Stimulated activated CD8-positive, alpha-beta memory T cell treated with anti-CD3 and anti-CD28 coated beads, Interleukin-4, amount 100 ng/mL, for 4 hours (primary cell): ENCODE measurements at places on chromosomes 4 and X.

DNA sequence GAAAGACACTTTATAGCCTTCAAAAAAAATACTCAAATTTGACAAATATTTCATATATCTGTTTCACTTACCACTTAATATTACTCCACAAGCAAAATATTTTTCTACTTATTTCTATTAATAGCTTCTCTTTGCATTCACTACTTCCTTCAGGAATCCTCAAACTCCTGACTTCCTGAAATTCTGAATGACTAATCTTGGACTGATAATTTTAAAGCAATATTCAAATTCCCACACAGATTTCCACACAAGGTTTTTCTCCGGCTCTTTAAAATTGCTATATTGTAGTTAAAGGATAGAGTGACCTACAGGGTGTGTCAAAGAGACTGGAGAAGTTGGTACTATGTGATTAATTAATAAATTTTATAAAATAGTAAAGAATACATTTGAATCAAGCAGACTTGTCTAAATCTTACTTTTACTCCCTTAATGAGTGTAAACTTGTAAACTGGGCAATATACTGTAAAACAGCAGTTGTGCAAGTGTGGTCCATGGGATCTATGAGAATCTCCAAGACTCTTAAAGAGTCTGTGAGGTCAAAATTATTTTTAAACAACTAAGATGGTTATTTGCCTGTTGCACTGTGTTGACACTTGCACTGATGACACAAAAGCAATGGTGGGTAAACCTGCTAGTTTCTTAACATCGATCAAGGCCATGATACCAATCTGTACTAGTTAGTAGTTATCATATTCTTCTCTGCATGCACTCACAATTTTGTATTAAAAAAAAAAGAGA, 44.5 kb downstream of the ANKRD17 start:
- DNase-seq: no peak

- DNase-seq: no peak
Measured at GRCh38 chr4:179353786-179354185, 1911.5 kb upstream of the AGA start.

- DNase-seq: no peak
Measured at GRCh38 chr4:7904952-7905915, 34.4 kb downstream of the AFAP1 start.

DNA sequence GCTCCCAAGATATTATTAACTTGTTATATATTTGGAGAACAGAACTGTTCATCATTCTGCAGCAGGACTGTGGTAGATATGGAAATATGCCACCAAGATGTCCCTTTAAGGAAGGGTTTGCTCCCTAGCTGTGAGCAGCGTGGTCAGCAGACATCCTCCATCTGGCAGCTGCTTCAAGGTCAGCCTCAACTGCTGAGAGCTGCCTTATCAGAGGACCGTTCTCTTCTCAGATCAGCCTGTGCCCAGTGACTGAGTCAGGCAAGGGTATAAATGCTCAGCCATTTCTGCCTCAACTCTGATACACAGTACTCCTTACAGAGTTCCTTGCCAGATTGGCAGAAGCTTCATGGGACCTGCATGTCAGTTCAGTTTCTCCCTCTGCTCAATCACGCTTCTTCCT, 63.4 kb upstream of the MAGEB2 start:
- no peak for DNase-seq

DNA sequence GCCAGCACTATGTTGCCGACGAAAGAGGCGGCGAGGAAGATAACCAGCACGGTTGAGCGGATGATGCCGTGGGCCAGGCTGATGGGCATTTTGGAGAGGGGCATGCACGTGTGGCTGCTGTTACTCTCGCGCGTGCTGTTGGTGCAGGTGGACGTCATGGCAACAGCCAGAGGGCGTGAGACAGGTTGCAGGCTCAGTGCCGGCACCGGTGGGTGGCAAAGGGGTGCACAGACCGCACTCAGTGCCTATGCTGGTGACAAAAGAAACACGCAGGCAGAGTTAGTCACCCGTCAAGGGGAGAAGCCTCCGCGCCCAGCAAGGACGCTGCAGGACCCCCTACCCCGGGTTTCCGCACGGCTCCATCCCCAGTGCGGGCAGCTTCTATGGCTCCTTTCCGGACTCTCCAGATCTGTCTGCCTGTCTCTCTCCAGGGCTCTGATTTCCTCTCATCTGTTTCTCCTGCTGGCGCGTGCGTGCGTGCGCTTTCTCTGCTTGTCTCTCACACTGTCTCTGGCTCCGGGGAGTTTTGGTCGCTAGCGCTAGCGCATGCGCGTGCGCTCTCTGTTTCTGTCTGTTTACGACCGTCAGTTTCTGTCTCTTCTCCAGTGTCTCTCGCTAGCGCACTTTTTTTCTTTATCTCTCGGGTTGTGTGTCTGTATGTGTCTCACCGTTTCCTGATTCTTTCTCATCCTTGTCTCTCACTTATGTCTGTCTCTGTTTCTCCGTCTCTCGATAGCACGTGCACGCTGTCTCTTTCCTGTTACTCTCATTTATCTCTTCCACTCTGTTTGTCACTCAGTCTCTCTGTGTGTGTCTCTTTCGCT, 2.1 kb downstream of the GPR101 start:
- no peak for DNase-seq
